Stimulated activated CD4-positive, alpha-beta T cell treated with anti-CD3 and anti-CD28 coated beads, Interleukin-1b, Interleukin-23, amount 100 ng/mL, for 24 hours (primary cell): ENCODE measurements at places on chromosomes 7 and 10.

- no peak for DNase-seq
These were observed 996 bp downstream of the ADAM12 start for GRCh38 chr10:126387041-126387921.

- DNase-seq, result no peak
These were observed 32.6 kb downstream of the TMEM270 start for GRCh38 chr7:73893342-73894101.

GRCh38 chr10:53071505-53072125 lies 299.0 kb upstream of the MBL2 start:
- DNase-seq, result no peak

GRCh38 chr10:110137142-110137545 lies 70.3 kb upstream of the MXI1 start:
- no peak for DNase-seq

DNA sequence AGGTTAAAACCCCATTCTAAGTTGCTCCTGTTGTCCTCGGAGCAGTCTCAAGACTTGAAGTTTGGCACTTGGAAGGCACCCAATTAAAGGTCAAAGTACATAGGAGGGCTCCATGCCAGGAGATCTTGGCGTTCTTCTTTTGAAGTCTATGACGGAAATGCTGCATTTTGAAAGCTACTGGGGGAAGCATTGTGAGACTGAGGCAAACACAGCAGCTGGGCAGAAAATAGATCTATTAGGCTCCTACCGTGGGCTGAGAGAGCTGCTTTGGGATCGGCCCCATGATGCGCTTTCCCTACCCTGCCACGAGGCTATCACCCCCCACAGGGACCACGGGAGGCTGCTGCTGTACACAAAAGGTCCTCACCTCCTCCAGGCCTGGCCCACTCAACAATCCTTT lies 20.0 kb downstream of the KIAA1549 start:
- no peak for DNase-seq

GRCh38 chr7:4703532-4703931 lies 21.4 kb downstream of the FOXK1 start:
- no peak for DNase-seq

DNA sequence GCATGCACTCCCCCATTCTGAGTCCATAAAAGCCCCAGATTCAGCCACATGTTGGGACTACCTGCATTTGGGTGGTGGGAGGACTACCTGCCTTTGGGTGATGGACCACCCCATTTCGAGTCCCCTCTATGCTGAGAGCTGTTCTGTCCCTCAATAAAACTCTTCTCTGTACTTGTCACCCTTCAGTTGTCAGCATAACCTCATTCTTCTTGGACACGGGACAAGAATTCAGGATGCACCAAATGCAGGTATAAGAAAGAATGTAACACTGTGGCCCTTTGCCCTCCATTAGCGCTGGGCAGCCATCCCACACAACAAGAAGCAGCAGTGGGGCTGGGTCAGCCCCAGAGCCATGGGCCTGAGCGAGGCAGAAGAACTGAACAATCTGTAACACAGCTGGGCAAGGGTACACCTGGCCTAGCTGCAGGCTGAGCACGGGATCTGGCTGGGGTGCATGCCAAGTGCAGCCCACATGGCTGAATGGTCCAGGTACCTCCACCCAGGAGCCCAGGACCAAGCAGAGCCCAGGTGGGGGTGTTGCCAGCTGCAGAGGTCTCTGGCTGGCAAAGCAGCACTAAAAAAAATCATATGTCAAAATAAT lies 1344.3 kb upstream of the LRRTM3 start:
- no peak for DNase-seq

- DNase-seq, result no peak
These were observed 32.9 kb upstream of the CUX1 start for GRCh38 chr7:101784292-101785127.

DNA sequence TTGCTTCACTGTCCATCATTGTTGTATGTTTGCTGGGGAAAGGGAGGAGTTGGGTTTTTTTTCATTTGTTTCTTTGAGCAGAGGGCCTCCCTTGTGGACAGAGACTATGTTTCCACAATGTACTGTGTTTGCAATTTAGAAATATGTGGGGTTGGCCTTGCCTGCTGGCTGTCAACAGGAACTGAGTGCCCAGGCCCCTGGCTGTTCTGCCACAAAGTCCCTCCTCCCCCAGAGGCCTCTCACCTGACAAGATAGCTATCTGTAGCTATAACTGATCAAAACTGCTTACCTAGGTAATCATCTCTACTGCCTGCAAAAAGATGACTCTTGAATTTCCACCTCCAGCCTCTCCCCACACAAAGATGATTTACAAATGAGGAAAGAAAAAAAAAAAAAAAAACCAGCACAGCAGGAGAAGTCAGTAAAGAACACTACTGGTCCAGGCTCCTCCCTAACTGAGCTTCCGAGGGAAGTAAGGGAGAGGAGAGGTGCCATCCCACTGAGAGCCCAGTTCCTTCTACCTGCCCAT lies 121.8 kb downstream of the SGMS1 start:
- no peak for DNase-seq
